ENCODE measurements at places on chromosomes 1 and 21.

GRCh38 chr1:78490861-78491450 lies at the start of gene PTGFR:
TSS of gene PTGFR (plus strand) at chr1:78490974. CDS start at chr1:78492744, 1,770 bp downstream.
- DNase-seq, result peak; percentile 31

DNA sequence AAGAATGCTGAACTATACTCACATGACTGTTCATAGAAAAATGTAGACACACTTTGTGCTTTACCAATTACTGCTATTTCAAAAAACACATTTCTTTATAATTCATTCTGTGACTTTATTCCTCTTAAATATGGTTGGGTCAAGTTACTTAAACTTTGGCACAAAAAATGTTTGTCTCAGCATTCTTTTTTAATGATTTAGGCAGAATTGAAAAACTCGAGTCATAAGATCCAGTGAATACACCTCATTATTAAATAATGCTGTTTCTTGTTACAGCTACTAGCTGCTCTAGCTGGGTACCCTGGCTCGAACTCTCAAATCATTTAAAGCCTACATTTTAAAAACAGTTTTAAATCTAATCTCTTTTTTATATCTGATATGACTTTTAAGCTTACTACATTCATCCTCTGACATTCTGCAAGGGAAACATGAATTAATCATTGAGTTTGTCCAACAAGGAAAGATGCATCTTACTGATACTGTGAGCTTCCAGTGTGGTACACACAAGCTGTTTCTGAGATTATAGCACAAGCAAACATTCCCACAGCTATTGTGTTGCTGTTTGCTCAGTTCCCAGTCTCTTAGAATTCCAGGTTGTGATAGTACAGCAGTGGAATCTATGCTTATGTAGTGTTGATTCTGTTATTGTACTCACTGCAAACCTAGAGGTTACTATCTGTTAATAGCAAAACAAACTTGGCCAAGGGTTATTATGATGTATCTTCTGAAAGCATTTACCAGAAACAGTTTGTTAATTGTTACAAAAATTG lies 746.5 kb downstream of the USP25 start:
- no peak for DNase-seq

DNA sequence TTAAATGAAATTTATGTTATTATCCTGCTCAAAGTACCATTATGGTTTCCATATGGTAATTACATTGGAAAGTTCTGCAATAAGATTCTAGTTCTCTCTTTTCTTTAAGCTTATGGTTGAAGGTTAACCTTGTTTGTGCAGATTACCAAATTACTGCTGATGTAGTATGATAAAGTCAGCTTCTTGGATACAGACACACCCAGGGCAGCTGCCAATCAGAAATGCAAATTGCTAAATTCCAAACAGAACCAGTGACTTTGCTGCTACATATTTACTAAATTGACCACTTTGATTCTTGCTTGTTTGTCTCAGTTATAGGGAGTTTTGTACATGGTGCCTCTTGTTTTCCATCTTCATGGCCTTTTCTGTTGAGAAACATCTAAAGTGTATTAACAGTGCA lies 26.5 kb downstream of the GNAT2 start:
- DNase-seq, result no peak

GRCh38 chr1:203406446-203407045 lies 55.6 kb upstream of the FMOD start:
- peak; percentile 76 for DNase-seq

DNA sequence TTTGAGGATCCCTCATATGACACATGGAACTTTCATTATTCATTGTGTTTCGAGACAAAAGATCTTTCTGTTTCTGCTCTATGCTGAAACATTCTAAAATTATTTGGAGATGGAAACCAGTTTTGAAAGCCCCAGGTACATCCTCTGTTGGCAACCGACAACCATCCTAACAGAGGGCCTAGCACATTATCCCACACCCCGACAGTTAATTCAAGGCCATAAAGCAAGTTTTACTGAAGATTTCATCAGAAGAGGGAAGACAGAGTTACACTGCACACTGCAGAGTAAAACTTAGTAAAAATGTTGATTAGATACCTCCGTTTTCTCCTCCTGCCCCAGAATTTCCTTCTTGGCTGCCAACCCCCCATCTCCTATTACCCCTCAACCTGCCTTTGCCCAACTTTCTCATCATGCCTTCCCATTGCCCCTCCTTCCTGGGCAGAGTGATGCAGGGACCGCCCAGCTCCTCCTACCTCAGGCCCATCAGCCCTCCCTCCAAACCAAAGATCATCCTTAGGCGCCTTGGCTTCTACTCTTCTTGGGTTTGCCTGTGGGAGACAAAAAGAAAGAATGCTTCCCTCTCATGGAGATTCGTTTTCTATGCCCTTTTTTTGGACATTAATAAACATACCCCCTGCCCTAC lies 52.9 kb upstream of the CITED4 start:
- no peak for DNase-seq

DNA sequence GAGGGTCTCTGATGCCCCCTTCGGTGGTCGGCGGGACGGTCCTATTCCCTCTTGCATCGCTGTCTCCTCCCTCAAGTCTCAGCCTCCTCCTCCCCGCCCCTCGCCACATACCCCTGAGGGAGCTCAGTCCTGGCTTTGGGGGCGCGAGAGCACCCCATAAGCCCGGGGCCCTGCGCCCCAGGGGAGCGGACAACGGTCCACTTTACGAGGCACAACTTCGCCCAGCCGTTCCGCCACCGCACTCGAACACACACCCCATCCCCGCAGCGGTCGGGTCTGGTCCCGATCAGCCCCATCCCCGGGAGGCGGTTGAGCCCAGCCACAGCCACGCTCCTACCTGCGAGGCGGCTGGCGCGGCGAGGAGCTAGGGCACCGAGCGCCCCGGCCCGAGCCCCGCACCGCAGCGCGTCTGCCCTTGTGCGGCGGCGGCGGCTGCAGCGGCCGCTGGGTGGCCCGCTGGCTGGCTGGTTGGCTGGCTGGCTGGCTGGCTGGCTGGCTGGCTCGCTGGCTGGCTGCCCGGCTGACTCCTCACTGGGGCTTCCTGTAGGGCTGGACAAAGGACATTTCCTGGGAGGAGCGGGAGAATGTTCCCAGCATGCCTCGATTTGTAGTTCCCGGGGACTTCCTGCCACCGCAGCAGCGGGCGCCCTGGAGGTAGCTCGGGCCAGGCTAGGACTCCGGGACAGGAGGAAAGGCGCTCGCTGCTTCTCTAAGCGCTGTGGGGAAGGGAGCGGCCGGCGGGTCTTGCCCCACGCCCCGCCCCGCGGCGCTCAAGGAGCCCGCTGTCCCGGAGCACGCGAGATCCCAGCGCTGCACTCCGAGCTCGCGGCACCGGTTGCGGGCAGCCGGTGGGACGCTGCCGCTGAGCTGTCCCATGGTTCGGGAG lies at the start of gene ZNF697:
Gene ZNF697 (minus strand): TSS at position 533 of the 886 bp plus-strand sequence. CDS start 22,166 bp downstream, outside the sequence.
- peak; percentile 99 for DNase-seq

DNA sequence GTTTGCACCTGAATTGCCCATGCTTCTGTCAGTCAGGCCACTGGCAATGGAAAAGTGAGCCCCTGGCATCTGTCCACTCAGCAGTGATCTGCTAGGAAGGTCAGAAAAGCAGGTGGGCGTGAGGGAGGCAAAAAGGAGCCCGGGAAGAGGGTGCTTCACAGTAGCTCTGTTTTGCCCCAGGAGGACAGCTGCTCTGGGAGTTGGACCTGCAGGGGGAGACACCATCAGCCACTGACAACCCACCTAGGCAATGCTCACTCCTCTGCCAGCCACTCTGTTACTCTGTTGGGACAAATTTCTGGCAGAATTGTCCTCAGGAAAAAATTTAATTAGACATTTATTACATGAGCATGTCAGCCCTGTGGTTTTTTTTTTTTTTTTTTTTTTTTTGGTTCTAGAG lies 146.4 kb downstream of the LRIG2 start:
- DNase-seq, result no peak

GRCh38 chr21:25967181-25967900 lies 203.2 kb downstream of the APP start:
- no peak for DNase-seq

DNA sequence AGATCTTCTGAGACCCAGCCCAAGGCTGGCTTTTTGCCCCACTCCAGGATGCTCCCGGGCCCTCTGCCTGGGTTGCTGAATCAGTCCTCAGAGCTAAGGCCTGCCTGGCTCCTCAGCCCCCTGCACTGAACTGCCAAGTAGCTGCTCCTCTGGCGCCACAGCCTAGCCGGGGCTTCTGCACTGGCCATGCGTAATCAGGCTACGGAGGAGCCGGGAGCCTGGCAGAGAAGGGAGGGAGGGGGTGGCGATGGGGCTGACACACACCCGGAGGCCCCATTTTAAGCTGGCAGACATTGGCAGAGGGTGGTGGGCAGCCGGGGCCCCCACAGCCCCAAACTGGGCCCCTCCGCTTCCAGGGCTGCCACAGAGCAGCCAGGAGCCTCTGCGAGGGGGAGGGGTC lies 38.7 kb downstream of the ALPL start:
- no peak for DNase-seq

- no peak for DNase-seq
Measured at GRCh38 chr1:237562242-237562823, 328.4 kb downstream of the ZP4 start.

DNA sequence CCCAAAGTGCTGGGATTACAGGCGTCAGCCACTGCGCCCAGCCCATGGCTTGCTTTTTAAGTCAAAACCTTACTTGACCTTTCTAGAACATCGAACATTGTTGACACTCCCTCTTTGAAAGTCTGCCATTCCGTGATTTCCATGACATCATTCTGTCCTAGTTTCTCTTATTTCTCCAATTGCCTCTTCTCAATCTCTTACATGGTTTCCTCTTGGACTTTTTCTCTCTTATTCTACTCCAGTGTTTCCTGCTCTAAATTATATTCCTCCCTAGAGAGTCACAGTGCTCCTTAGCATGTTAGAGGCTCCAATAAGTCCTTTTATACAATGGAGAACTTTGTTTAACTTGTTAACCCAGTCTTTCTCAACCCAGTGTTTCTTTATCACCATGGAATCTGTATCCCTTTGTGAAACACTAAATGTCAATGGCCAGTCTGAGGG lies 25.5 kb downstream of the JAM2 start:
- no peak for DNase-seq

- DNase-seq, result peak; percentile 20
Measured at GRCh38 chr21:45532826-45533360, 9.3 kb downstream of the SLC19A1 start.

GRCh38 chr1:4062992-4063391 lies 162.9 kb upstream of the C1orf174 start:
- no peak for DNase-seq

DNA sequence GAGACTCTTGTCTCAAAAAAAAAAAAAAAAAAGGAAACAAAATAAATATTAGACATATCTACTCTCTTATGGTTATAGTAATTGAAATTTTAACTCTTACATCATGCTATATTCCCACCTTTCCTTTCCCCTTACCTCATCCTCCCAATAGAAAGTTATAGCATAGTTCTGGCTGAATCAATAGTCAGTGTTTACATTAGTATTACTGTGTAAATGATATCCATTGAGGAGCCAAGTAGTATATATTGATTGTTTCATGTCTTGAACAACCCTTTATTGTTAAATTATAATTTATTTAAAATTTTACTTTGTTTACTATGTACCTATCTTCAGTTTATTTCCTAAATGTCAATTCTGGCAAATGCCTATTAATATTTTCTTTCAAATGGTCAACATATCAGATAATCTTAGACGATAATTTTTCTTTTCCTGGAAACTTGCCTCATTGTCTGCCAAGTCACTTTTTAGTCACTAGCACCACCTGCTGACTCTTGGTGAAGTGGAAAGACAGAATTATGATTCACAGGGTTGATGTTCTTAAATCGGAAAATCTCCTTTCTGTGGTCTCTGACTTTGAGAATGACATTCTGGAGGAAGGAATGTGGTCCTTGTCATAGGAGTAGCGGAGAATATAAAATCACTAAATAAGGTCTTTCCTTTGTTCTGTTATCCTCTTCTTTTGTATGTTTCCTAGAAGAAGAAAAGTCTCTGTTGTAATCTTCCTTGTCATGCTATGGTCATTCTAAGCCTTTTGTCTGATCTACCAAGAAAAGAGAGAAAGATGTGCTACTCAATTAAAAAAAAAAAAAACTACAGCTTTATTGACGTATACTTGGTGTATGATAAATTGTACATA lies 8.6 kb downstream of the HJV start:
- no peak for DNase-seq

- DNase-seq, result no peak
Measured at GRCh38 chr1:156552518-156552917, 19.8 kb downstream of the IQGAP3 start.

DNA sequence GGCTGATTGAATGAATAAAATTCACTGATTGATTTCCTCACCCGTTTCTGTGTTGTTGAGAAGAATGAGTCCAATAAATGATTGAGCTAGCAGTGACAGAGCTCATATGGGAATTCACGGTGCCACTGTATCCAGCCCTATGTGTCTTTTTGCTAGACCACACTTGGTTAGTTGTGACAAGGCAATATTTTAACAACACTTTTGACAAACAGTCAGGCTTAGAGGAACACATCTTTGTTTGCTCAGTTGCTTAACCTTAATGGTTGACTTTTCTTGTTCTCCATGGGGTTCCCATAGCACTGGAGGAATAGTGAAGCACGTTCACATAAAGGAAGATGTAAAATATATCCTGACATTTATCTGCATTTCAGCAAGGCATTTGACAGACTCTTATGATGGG lies 273.9 kb upstream of the DEPDC1 start:
- no peak for DNase-seq

DNA sequence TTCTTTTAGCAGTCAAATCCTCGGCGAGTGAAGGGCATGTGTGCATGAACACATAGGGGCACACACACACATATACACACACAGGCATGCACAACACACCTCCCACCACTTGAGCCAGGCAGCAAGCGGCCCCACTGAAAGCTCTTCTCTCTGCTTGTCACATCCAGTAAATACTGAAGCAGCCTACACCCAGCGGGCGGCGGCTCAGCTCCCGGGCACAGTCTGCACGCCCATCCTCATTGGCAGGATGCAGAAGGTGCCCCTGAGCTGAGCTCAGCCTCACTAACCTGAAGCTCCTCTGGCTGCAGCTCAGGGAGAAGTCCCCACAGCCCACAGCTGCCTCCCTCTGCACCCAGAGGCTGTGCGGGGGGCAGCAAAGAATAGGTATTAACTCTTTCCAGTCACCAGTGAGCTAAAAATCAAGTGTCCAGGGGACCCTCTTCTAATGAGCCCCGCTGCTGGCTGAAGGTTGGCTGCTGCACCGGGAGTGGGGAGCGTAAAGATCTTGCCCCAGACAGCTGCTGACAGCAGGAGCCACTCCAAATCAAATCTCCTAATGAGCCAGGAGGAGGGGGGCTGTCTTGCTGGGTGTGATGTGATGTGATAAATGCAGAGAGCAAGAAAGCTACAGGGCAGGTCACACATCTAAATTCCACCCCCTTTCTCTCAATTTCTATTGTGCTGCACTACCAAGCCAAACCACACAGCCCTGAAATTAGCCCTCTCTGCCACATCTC lies 12.5 kb downstream of the RGS8 start:
- DNase-seq, result no peak
